ENCODE measurements at places on chromosomes 3 and 15. TPM values are rescaled to one million over a fixed set of nuclear protein-coding genes. Genes with fewer than 3 reads are reported as not detected.

ZNF80 gene
- not detected for total RNA-seq

ABTB1 gene
- 5.8 TPM for total RNA-seq

ZNF445 gene
- total RNA-seq = 5.8 TPM

DOCK3 gene
- 0.26 TPM for total RNA-seq

SLC28A2 gene
- not detected for total RNA-seq

TRIM42 gene
- not detected for total RNA-seq

FURIN gene
- 32.1 TPM for total RNA-seq

SIDT1 gene
- total RNA-seq = 1.3 TPM

SOX2 gene
- 15.4 TPM for total RNA-seq

CLDN18 gene
- total RNA-seq = not detected

GRIP2 gene
- under 0.01 TPM for total RNA-seq

P4HTM gene
- total RNA-seq = 28.7 TPM

SLC22A14 gene
- 0.64 TPM for total RNA-seq

AMOTL2 gene
- 54.2 TPM for total RNA-seq

CHRNA3 gene
- not detected for total RNA-seq

OR5K2 gene
- total RNA-seq = not detected

HIGD2B gene
- total RNA-seq = not detected
